ENCODE measurements at places on chromosomes 6 and 20. TPM values are rescaled to one million over a fixed set of nuclear protein-coding genes. Genes with fewer than 3 reads are reported as not detected.

GRCh38 chr20:22572491-22572890, 11.9 kb downstream of the FOXA2 start:
- no peak overlapping the region for H3K27ac ChIP-seq
- no peak for DNase-seq
- peaks cover 100% of the 10 kb centered on the region for H3K27me3 ChIP-seq
- no peaks in the 10 kb centered on the region for H3K36me3 ChIP-seq

DNA sequence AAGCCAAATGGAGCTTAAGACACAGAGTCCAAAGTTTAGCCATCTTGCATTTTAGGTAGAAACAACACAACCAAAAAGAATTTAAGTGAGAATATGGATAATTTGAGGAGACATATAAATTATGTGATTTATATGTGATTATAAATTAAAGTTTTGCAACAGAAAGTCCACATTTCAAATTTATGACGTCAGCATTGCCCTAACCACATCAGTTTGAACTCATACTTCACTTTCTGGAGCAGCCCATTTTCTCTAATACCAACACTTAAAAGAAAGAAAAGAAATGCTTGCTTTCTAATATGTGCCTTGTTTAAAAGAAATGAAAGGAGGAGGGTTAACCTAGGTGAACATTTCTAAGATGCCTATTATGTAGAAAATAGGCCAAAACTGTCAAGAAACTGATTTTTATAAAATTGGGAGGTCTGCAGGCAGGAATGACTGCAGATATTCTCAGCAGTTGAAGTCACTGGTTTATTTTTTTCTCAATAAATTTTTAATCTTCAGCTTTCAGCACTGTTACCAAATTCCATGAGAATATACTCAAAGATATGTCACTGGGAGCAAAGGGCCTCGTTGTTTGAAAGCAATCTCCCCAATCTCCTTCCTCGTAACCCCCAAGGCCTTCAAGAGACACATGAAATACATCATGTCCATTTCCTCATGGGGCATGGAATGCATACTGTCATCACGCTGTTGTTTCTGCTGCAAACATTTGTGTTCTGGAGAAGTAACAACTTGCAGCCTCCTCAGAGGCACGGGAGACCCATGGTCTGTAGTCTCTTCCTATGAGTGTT, 137.8 kb downstream of the SOD2 start:
- H3K27ac ChIP-seq: no peak overlapping the region
- no peaks in the 10 kb centered on the region for H3K36me3 ChIP-seq
- no peaks in the 10 kb centered on the region for H3K4me1 ChIP-seq
- H3K4me3 ChIP-seq: no peak overlapping the region
- no peaks in the 10 kb centered on the region for H3K27me3 ChIP-seq

DNA sequence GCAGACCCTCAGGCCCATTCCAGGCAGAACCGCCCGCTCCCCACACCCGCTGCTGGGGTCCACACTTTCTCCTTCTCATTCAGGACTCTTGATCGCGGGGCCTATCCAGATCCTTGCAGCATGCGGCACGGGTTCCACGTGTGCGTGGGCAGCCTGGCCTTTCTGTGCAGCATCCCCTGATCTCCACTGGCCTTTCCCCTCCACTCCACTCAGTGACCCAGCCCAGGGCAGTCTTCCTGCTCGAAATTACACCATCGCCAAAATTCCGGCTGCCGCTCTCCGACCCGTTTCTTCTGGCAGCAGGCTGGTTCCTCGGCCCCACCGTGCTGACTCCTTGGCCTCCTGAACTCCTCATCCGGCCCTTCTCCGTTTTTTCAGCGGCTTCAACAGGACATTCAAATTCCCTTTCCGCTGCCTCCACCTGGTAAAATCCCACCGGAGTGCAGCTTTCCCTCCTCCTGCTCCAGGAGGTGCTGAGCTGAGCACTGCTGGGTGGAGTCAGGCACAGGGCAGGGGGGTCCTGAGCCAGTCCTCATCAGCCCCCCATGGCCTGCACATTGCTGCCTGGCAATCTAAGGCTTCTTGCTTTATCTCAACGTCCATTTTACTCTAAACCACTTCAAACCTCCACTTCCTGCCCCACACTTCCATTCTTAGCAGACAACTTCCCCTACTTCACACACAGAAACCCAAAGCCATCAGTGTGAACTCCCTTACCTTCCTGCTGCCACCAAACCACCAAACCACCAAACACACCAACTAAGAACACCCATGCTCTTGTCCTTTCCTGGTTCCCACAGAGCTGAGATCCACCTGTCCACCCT, 9.0 kb downstream of the SFT2D1 start:
- peak overlapping the region; percentile 1 for H3K27ac ChIP-seq
- no peak overlapping the region for H3K4me3 ChIP-seq
- peaks cover 39% of the 10 kb centered on the region for H3K4me1 ChIP-seq
- H3K36me3 ChIP-seq: peaks cover 51% of the 10 kb centered on the region
- DNase-seq: no peak

- H3K36me3 ChIP-seq: no peaks in the 10 kb centered on the region
- no peak for DNase-seq
- no peak overlapping the region for H3K4me3 ChIP-seq
- H3K27me3 ChIP-seq: no peaks in the 10 kb centered on the region
Measured at GRCh38 chr20:53751620-53752318, 158.1 kb upstream of the ZNF217 start.

DNA sequence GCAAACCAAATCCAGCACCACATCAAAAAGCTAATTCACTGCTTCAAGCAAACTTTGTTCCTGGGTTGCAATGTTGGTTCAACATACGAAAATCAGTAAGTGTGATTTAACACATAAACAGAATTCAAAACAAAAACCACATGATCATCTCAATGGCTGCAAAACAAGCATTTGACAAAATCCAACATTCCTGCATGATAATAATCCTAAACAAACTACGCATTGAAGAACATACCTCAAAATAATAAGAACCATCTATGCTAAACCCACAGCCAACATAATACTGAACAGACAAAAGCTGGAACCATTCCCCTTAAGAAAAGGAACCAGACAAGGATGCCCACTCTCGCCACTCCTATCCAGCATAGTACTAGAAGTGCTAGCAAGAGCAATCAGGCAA, 49.9 kb downstream of the RNGTT start:
- H3K27me3 ChIP-seq: no peaks in the 10 kb centered on the region
- H3K4me1 ChIP-seq: peaks cover 24% of the 10 kb centered on the region
- DNase-seq: no peak
- H3K4me3 ChIP-seq: no peak overlapping the region

DNA sequence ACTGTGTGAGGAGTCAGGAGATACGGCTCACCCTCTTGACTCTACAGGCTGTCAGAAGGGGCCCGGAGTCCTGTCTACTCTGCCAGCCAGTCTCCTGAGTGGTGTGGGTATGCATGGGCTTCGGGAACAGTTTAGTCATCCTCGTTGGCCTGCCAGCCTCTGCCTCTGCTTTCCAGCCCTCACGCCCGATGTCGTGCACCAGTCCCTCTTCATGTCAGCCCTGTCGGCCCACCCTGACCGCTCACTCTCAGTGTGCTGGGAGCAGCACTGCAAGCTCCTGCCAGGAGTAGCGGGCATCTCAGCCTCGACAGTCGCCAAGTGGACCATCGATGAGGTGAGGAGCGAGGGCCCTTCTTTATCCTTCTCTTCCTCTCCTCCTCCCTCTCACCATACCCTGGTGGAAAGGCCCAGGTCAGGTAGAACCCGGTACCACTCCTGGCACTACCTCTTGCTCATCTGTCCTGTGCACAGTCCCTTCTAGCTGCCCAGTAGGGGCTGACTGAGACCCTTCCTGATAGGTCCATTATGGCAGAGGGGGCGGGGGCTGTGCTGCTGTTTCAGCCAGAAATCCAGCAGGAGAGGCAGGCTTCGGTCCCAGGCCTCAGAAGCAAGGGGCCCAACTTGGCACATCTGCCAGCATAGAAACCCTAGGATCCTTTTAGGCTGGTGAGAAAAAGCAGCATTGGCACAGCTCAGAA, 18.7 kb upstream of the SGK2 start:
- H3K27me3 ChIP-seq: no peaks in the 10 kb centered on the region
- H3K4me3 ChIP-seq: no peak overlapping the region
- DNase-seq: no peak

DNA sequence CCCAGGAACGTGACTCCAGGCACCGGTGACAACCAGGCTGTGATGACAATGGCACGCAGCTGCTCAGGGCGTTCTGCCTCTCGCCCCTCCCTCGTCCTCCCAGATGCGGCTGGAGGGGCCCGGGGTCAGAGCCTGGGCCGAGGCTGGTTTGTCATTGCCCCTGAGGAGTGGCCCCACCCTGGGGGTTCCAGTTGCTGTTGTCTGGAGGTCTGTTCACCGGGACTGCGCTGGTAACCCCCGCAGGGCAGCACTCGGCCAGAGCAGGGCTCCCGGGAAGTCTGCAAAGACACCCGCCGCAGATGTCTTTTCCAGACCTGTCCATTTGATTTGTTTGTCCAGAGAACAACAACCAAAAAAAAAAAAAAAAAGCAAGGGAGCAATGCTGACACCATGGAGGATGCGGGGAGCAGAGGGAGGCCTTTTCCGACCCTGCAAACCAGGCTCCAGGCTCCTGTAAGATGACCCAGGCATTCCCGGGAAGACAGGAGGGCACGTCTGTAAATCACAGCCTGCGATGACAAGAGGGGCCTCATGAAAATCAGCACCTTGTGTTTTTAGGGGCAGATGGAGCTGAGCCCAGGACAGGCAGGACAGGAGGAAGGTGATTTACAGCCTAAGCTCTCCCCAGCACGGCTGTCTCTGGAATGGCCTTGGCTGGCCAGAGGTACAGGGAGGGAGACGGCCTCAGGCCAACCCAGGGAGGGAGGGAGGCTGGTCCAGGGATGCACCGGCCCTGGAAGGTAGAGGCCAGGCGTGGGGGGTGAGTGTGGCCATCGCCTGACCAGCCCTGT, 189.3 kb downstream of the ERMARD start:
- H3K27me3 ChIP-seq: peaks cover 46% of the 10 kb centered on the region
- no peaks in the 10 kb centered on the region for H3K36me3 ChIP-seq
- no peak overlapping the region for H3K4me3 ChIP-seq
- H3K27ac ChIP-seq: no peak overlapping the region
- DNase-seq: no peak

- no peak for DNase-seq
- no peaks in the 10 kb centered on the region for H3K27me3 ChIP-seq
- no peak overlapping the region for H3K4me3 ChIP-seq
- no peak overlapping the region for H3K27ac ChIP-seq
- H3K36me3 ChIP-seq: no peaks in the 10 kb centered on the region
Measured at GRCh38 chr6:161961046-161961445, 687.2 kb upstream of the AGPAT4 start.

CLDN20 gene
- total RNA-seq: not detected

DNA sequence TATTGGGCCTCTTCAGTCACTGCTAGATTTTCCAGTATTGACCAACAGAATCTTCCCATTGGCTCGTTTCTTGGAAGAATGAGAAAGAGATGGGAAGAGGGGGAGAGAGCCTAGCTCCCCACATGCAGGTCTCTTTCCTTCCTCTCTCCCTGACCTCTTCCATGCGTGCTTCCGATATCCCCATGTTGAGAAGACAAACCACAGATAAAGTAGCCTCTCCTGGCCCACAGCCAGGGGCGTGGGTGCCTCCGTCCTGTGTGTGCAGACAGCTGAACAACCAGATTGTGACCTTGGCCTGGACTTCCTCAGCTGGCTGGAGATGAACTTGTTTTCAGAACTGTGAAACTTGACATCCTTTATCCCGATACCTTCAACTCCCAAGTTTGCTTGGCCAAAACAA, 71.0 kb downstream of the EDN3 start:
- no peak for DNase-seq
- no peaks in the 10 kb centered on the region for H3K4me1 ChIP-seq
- H3K4me3 ChIP-seq: no peak overlapping the region
- no peak overlapping the region for H3K27ac ChIP-seq
- no peaks in the 10 kb centered on the region for H3K36me3 ChIP-seq

IL17F gene
- total RNA-seq: not detected

RNF144B gene
- total RNA-seq: 15.4 TPM

GRCh38 chr20:64220891-64221527, 34.5 kb upstream of the PCMTD2 start:
- no peaks in the 10 kb centered on the region for H3K27me3 ChIP-seq
- H3K4me3 ChIP-seq: no peak overlapping the region
- no peak for DNase-seq
- no peaks in the 10 kb centered on the region for H3K36me3 ChIP-seq

DNA sequence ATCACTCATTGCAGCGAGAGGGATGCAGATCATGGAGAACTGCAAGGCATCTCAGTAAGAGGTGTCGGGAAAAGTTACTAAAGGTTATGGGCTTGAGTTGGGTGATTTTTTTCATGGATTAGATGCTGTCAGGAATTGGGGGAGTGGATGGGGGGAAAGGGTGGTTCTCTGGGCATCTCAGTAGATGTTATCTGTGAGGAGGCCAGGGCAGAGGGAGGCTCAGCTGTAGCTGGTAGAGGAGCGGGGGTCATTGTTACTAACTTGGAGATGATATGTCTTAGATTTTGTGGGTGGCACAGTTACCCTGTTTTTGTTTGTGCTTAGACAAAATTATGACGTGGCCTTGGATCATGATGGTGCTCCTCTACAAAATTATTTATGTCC, 2.6 kb upstream of the PCMTD2 start:
- no peaks in the 10 kb centered on the region for H3K27me3 ChIP-seq
- DNase-seq: no peak
- no peak overlapping the region for H3K4me3 ChIP-seq

NOTCH4 gene
- total RNA-seq: 30.7 TPM

DNA sequence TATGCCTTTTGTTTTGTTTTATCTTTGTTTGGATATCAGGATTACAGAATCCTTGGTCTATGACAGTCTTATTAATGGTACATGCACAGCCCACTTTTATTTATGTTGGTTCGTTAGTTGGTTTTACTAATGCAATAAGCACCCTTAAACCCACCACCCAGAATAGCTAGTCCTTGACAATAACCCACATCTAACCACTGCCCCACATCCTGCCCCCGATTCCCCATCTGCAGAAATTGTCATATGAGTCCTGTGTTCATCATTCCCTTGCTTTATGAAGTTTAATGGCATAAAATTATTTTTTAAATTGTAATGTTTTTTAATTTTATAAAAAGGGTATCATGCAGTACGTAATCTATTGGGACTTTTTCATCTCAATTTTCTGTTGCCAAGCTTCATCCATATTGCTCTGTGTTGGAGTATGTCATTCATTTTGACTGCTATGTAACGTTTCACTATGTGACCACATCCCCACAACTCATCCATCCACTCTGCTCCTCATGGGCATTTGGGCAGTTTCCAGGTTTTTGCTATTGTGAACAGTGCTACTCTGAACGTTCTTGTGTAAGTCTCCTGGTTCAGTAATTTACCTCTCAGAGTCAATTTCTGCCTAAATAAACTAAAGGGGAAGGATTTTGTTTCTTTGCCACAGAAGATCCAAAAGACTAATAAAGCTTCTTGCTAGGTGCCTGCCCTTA, 150.4 kb downstream of the MRPL14 start:
- H3K4me3 ChIP-seq: no peak overlapping the region
- H3K27me3 ChIP-seq: peaks cover 4% of the 10 kb centered on the region
- peaks cover 18% of the 10 kb centered on the region for H3K4me1 ChIP-seq

APOM gene
- 2.1 TPM for total RNA-seq

RAET1L gene
- total RNA-seq: not detected
